ENCODE measurements at places on chromosomes 7 and 10. TPM values are rescaled to one million over a fixed set of nuclear protein-coding genes. Genes with fewer than 3 reads are reported as not detected.

SLC26A3 gene
- not detected for total RNA-seq

GRCh38 chr7:129789000-129789399 lies 163.8 kb downstream of the UBE2H start:
- no peaks in the 10 kb centered on the region for H3K36me3 ChIP-seq
- peaks cover 21% of the 10 kb centered on the region for H3K4me1 ChIP-seq
- H3K4me3 ChIP-seq, result no peak overlapping the region
- H3K27me3 ChIP-seq, result peaks cover 31% of the 10 kb centered on the region
- no peak overlapping the region for H3K27ac ChIP-seq
- DNase-seq, result no peak

- H3K4me1 ChIP-seq, result no peaks in the 10 kb centered on the region
- no peak for DNase-seq
Measured at GRCh38 chr10:23892296-23892695, 316.6 kb upstream of the KIAA1217 start.

GRCh38 chr7:100706672-100707311 lies 871 bp downstream of the POP7 start:
- H3K27ac ChIP-seq, result peak overlapping the region; percentile 97
- H3K4me3 ChIP-seq, result peak overlapping the region; percentile 98
- H3K4me1 ChIP-seq, result peaks cover 21% of the 10 kb centered on the region
- no peaks in the 10 kb centered on the region for H3K36me3 ChIP-seq

DNA sequence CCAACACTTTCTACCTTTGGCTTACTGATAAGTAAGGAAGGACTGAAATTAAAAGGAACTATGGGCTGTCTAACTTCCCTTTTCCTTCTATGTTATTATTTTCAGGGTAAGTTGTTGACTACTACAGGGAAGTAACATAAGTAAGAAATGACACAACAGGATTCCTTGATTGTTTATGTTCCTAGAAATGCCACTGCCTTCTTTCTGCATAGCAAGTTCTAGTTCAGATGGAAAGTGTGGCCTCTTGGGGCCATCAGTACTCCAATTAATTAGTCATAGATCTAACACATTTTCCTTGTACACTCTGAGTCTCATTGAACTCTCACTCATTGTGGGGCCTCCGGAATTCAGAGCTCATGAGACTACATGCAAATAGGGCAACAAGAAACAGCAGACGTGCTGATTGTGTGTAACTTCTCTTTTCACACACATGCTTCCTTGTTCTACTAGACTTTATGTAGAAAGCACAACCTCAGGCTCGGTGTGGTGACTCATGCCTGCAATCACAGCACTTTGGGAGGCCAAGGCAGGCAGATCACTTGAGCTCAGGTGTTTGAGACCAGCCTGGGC lies 35.3 kb upstream of the HIBADH start:
- no peaks in the 10 kb centered on the region for H3K4me1 ChIP-seq
- H3K27ac ChIP-seq, result peak overlapping the region; percentile 54
- H3K27me3 ChIP-seq, result no peaks in the 10 kb centered on the region
- no peaks in the 10 kb centered on the region for H3K36me3 ChIP-seq
- no peak overlapping the region for H3K4me3 ChIP-seq

DNA sequence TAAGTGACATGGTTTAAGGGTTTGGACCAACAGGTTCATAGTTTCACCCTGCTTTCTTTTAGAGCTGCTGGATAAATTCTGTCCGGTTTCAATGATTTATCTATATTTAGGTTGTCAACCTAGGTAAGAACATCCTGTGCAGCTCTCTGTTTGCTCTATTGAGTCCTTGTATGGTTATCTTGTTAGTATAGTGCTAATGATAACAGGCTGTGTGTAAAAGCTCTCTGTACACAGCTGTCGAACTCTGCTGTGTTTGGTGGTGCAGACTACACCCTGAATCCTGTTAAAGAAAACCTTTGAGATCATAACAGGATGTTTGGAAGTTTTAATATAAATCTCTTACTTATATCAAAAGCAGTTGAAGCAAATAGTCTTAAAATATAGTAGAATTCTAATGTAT lies 219.2 kb downstream of the SDK1 start:
- H3K36me3 ChIP-seq, result no peaks in the 10 kb centered on the region
- H3K27ac ChIP-seq, result no peak overlapping the region

GRCh38 chr10:23344241-23344841 lies at the start of gene C10orf67:
TSS of gene C10orf67 (minus strand) at chr10:23344797. CDS start at chr10:23344774, 23 bp downstream.
- H3K4me3 ChIP-seq, result peak within 1 kb of the TSS; percentile 47
- DNase-seq, result peak; percentile 26
- no peaks in the 10 kb centered on the region for H3K36me3 ChIP-seq
- H3K27me3 ChIP-seq, result no peaks in the 10 kb centered on the region

GRCh38 chr7:16847381-16847860 lies 34.4 kb downstream of the AGR3 start:
- no peaks in the 10 kb centered on the region for H3K36me3 ChIP-seq
- H3K4me3 ChIP-seq, result no peak overlapping the region
- peaks cover 4% of the 10 kb centered on the region for H3K4me1 ChIP-seq
- DNase-seq, result peak; percentile 83

DNA sequence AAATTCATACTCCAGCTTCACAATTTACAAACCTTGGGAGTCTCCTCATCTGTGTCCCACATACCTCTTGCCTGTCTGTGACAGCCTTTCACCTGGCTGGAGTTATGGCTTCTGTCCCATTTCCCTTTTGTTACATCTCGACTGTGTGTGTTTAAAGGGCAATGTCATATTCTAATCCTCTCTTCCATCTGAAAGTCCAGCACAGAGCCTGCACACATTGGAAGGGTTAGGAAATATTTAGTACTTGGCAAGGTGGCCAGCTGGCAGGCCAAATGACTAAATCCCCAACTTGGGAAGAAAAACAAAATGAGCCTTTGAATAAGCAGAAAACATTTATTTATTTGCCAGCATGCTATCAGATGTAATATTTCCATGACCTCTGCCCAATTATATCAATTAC lies 120.1 kb upstream of the STK17A start:
- H3K36me3 ChIP-seq, result no peaks in the 10 kb centered on the region
- H3K27ac ChIP-seq, result no peak overlapping the region
- no peak for DNase-seq

DNA sequence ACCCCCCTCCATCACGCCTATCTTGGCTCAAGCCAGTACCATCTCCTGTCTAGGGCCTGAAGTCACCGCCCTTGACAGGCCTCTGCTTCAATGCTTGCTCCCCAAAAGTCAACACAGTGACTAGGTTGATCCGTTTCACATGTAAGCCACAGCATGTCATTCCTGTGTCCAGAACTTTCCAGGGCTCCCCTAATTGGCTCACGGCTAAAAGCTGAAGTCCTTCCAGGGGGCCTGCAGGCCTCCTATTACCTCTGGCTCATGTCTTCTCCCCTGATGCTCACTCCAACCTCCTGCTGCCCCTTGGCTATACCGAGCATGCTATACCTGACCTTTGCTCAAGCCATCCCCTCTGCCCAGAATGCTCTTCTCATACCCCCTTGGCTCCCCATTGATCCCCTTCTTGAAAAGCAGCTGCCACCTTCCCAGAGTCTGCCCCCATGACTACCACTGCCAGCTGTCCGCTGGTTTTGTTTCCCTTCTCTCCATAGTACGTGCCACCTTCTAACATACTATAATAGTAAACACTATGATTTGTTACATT lies 39.1 kb downstream of the CPXM2 start:
- H3K36me3 ChIP-seq, result no peaks in the 10 kb centered on the region
- H3K4me1 ChIP-seq, result no peaks in the 10 kb centered on the region
- DNase-seq, result no peak
- no peak overlapping the region for H3K27ac ChIP-seq
- H3K27me3 ChIP-seq, result no peaks in the 10 kb centered on the region

DNA sequence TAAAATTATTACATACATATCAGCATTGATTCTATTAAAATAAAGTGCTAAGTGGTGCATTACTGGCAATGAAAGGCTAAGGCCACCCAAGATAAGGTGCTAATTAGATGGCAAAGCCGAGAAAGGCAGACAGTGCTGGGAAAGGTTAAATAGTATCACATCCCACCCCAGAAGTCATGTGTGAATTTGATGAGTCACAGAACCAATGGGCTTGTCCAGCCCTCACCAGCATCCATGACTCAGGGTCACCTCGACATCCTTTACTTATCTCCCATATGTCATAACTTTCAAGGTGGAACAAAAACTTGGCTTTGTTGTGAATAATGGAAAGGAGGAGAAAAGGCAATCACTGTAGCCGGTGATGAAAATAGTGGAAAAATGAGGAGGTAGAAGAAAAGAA lies 459.1 kb downstream of the PLXNA4 start:
- no peaks in the 10 kb centered on the region for H3K27me3 ChIP-seq
- DNase-seq, result no peak
- H3K4me1 ChIP-seq, result no peaks in the 10 kb centered on the region
- no peaks in the 10 kb centered on the region for H3K36me3 ChIP-seq

- no peak overlapping the region for H3K27ac ChIP-seq
- no peaks in the 10 kb centered on the region for H3K27me3 ChIP-seq
- H3K4me1 ChIP-seq, result no peaks in the 10 kb centered on the region
- no peak overlapping the region for H3K4me3 ChIP-seq
Measured at GRCh38 chr10:92810934-92811532, 37.3 kb upstream of the EXOC6 start.

GRCh38 chr10:90787393-90788198 lies 70.2 kb downstream of the HTR7 start:
- H3K4me1 ChIP-seq, result no peaks in the 10 kb centered on the region
- no peak overlapping the region for H3K4me3 ChIP-seq
- H3K36me3 ChIP-seq, result no peaks in the 10 kb centered on the region

DNA sequence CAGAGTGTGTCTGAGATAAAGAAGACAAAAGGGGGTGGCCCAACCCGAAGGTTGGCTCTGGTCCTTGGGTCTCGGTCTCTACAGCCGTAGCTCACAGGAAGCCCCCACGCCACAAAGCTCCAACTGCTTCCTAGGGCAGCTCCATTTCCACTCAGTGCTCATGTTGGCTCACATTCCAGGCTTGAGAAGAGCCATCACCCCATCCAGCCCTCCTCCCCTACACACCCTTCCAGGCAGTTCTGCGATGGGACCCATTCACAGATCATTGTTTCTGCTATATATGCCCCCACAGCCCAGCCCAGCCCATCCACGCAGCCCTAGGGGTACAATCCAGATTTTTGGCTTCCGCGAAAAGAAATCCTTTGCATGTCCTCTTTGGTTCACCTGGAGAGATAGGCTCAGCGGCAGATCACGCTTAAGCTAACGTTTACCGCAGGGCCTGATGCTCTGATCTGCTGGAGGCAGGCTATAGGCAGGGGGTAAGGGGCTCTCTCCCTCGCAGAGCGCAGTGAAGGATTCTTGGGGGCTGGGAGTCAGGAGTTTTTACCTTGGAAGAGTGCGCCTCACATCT lies 6.2 kb upstream of the HOXA11 start:
- no peaks in the 10 kb centered on the region for H3K36me3 ChIP-seq
- H3K27me3 ChIP-seq, result peaks cover 86% of the 10 kb centered on the region
- no peak for DNase-seq
- H3K27ac ChIP-seq, result no peak overlapping the region

GPR26 gene
- total RNA-seq, result not detected

- H3K27me3 ChIP-seq, result no peaks in the 10 kb centered on the region
- peak overlapping the region; percentile 47 for H3K27ac ChIP-seq
- H3K4me1 ChIP-seq, result peaks cover 6% of the 10 kb centered on the region
- no peaks in the 10 kb centered on the region for H3K36me3 ChIP-seq
Measured at GRCh38 chr10:60937784-60938654, 6.0 kb downstream of the RHOBTB1 start.

DNA sequence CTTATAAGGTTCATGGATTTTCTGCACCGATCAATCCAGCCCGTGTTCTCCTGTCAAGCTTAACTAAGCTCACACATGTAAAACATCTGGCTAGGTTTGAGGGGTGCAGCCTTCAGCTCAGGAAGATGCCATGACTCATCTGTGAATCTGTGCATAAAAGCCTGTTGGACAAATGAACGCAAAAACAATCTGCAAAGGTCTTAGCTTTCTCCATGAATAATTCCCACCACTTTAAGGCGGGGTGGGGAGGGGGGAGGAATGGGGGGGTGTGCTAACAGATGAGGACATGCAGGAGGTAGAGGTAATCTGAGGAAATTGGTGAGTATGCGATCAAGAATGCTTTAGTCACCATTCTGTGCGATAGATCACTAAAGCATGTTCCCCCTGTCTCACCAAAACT lies 4.8 kb downstream of the DOCK4 start:
- no peak overlapping the region for H3K27ac ChIP-seq
- DNase-seq, result no peak
- H3K27me3 ChIP-seq, result no peaks in the 10 kb centered on the region
- H3K4me3 ChIP-seq, result no peak overlapping the region
- no peaks in the 10 kb centered on the region for H3K36me3 ChIP-seq

LBX1 gene
- total RNA-seq, result not detected

DNA sequence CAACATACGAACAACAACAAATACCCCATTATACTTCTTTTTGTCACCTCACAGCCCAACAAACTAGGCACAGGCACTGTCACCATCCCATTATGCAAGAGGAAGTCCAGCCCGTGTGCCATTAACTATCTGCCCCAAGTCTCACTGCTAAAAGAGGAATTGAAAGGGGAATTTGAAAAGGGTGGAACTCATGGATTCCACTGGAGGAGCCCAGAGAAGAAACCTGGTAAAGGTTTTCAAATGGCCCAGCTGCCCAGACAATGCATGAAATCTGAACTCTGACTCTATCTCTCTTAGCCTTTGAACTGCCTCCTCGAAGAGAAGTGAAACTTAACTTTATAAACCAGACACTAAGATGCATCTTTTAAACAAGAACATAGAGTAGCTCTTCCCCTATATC lies 130.0 kb downstream of the PLXNA4 start:
- H3K27me3 ChIP-seq, result no peaks in the 10 kb centered on the region
- H3K4me1 ChIP-seq, result no peaks in the 10 kb centered on the region
- no peak for DNase-seq

- no peaks in the 10 kb centered on the region for H3K27me3 ChIP-seq
- no peak for DNase-seq
- H3K27ac ChIP-seq, result peak overlapping the region; percentile 5
- no peak overlapping the region for H3K4me3 ChIP-seq
- H3K36me3 ChIP-seq, result no peaks in the 10 kb centered on the region
Measured at GRCh38 chr10:100043344-100043743, 33.6 kb upstream of the DNMBP start.

- H3K4me3 ChIP-seq, result no peak overlapping the region
- DNase-seq, result no peak
- H3K27me3 ChIP-seq, result no peaks in the 10 kb centered on the region
- no peak overlapping the region for H3K27ac ChIP-seq
- H3K36me3 ChIP-seq, result no peaks in the 10 kb centered on the region
Measured at GRCh38 chr10:21406595-21407193, 118.8 kb downstream of the SKIDA1 start.

JAKMIP3 gene
- total RNA-seq, result not detected

ZNF117 gene
- 34.4 TPM for total RNA-seq

- H3K4me3 ChIP-seq, result no peak overlapping the region
- no peak overlapping the region for H3K27ac ChIP-seq
- no peak for DNase-seq
- H3K4me1 ChIP-seq, result peaks cover 26% of the 10 kb centered on the region
Measured at GRCh38 chr10:49112851-49113250, 2.5 kb downstream of the VSTM4 start.

CNTNAP2 gene
- total RNA-seq, result 0.44 TPM

GRCh38 chr7:50321487-50322067 lies 17.1 kb downstream of the IKZF1 start:
- H3K27ac ChIP-seq, result no peak overlapping the region
- H3K4me3 ChIP-seq, result no peak overlapping the region
- H3K36me3 ChIP-seq, result no peaks in the 10 kb centered on the region
- no peak for DNase-seq

MAT1A gene
- total RNA-seq, result 0.67 TPM

AOC1 gene
- not detected for total RNA-seq
